ENCODE measurements at places on chromosomes 7 and 10. TPM values are rescaled to one million over a fixed set of nuclear protein-coding genes. Genes with fewer than 3 reads are reported as not detected.
A peak's percentile ranks its signal among the peaks of the same experiment; 100 is the strongest.

Gene METTL27
- 2.2 TPM for total RNA-seq

Gene MTPN
- total RNA-seq: 136 TPM

Gene SPACDR
- 3.5 TPM for total RNA-seq

Gene IL15RA
- total RNA-seq: 19.7 TPM

Gene SNX8
- total RNA-seq: 42.4 TPM

Gene FAM241B
- total RNA-seq: 6.3 TPM

Gene MPP7
- total RNA-seq: 10.9 TPM

Gene GPNMB
- 0.42 TPM for total RNA-seq

Gene CCDC172
- total RNA-seq: not detected

Gene MUC12
- 0.34 TPM for total RNA-seq

GRCh38 chr7:6477318-6477660 lies 29.5 kb upstream of the DAGLB start:
- DNase-seq: no peak

DNA sequence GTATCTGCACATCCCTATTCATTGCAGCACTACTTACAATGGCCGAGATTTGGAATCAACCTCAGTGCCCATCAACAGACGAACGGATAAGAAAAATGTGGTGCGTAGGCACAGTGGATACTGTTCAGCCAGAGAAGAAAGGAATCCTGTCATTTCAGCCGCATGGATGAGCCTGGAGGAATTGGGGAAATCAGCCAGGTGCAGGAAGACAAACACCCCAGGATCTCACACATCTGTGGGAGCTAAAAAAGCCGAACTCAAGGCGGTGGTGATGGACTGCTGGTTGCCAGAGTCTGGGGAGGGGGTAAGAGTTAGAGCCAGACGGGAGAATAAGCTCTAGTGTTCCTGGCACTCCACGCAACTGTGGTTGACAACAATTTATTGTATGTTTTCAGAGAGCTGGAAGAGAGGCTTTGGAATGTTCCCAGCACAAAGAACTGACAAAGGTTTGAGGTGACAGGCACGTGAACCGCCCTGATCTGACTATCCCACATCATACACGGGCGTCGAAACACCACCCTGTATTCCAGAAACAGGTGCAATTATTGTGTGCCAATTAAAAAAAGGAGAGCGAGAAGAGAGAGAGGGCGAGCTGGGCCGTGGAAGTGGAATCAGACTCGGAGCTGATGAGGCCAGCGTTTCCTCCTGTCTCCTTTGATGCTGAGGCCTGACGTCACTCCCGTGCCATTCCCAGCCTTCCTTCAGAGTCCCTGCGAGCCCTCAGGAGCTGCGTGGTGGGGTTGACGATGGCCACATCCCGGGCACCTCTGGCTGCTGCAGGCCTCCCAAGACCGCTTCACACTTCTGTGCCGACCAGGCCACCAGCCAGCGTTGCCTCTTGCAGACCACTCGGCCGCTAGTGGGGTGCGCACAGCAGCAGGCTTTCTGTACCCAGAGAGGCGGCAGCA lies 189.5 kb downstream of the DNAJB6 start:
- DNase-seq: no peak

DNA sequence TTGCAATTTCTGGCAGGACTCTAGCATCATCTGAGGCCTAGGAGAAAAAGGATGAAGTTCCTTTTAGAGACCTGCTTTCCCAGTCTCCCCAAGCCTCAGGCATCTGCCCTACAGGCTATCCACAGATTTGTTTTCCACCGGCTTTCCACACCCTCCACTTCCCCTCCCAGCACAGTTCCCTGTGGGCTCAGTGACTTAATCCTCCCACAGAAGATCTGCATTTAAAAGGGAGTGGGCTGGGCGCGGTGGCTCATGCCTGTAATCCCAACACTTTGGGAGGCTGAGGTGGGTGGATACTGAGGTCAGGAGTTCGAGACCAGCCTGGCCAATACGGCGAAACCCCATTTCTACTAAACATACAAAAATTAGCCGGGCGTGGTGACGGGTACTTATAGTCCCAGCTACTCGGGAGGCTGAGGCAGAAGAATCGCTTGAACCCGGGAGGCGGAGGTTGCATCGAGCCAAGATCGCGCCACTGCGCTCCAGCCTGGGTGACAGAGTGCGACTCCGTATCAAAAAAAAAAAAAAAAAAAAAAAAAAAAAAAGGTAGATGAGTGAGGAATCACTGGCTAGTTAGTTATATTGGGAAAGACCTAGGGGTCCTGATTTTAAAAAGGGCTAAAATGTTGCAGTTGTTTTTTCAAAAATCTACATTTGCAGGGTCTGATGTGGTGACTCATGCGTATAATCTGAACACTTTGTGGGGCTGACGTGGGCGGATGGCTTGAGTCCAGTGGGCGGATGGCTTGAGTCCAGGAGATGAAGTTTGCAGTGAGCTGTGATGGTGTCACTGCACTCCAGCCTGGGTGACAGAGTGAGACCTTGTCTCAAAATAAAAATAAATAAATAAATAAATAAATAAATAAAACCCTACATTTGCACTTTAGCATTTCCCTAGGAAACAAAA lies 119.5 kb downstream of the BAMBI start:
- DNase-seq: no peak

DNA sequence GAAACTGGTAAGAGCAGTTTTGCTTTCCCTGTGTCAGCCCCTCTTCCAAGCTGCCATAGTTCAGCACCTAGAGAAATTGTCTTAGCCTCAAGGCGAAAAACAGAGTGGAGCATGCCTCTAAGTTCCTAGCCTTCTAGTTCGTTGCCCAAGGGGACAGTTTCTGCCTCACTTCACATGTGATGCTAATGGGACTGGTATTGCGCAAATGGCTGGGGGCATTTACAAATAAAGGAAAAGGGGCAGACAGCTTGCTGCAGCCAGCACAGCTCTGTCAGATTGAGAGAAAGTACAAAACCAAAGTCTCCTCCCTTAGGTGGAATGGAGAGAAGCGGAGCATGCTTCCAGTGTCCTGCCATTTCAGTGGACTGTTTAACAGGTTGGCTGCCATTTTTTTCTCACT lies 567.7 kb downstream of the ETV1 start:
- DNase-seq: no peak

- no peak for DNase-seq
Observed at GRCh38 chr10:43843321-43844101, 194.8 kb upstream of the ZNF32 start.

DNA sequence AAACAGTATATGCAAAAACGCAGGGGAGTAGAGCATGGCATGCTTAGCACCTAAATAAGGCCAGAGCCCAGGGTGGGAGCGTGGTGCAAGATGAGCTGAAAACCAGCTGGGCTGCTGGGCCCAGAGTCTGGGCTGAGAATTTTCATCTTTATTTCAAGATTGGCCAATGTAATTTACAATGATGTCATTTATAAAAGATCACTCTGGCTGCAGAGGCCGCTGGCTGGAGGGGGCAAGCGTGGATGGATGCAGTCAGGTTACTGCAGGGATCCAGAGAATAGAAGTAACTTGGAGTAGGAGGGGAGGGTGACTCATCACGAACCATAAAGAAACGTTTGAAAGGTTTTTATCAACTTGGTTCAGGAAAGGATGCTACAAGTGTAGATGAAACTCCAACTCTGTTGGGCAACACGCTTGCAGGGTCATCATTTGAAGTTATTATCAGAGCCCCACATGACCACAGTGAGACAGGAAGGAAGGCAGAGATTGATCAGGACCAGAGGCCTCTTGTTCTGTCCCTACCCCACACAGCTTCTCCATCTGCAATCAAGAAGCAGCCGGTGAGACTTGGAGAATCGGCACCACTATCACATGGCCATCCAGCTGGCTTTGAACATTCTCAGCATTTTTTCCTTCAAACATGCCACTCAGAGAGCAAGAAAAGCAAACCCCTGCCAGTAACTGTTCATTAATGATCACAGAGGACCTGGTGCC lies 49.2 kb downstream of the ODAD2 start:
- no peak for DNase-seq

DNA sequence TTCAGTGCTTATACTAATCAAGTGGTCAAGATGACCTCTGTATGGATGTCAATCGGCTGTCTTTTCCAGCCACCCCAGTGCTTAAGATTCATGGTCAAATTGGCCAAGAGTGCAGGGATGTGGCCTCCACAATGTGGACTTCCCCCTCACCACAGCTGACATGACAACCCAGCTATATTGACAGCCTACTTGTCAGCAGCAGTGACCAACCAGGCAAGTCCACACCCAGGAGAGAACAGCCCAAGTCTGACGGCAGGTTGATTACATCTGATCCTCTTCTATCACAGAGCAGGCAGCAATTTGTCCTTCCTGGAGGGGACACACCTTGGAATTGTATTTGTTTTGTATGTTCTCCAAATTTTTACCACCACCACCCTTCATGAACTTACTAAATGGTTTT lies 8.2 kb upstream of the ERVW-1 start:
- no peak for DNase-seq

DNA sequence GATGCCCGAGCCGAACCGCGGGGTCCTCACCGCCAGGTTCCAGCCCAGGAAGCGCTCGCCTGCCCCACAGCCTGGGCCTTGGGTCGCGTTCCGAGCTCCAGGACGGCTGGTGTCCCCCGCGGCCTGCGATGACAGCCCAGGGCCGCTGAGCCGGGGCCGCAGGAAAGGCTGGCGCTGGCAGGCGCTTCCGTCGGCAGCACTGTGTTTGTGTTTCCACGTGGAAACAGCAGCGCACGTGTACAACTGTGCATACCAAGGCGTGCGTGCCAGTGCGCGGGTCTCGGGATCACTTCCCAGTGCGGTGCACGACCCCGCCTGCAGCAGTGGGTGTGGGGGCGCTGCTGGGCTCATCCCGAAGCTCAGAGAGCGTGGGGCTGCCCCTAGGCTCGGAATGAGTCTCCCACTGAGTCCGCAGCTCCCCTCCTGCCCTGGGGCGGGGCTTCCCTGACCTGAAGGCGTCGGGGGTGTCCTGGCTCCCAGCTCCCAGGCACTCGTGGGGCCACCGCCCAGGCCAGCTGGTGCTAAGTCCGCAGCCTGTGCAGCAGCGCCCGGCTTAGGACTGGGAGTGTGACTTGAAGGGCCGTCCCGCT lies 17.2 kb downstream of the AP5Z1 start:
- DNase-seq: peak; percentile 52

- DNase-seq: no peak
Observed at GRCh38 chr10:43012578-43012977, 64.3 kb upstream of the RET start.

- DNase-seq: no peak
Observed at GRCh38 chr7:68006619-68007018, 1010.0 kb downstream of the TYW1 start.

DNA sequence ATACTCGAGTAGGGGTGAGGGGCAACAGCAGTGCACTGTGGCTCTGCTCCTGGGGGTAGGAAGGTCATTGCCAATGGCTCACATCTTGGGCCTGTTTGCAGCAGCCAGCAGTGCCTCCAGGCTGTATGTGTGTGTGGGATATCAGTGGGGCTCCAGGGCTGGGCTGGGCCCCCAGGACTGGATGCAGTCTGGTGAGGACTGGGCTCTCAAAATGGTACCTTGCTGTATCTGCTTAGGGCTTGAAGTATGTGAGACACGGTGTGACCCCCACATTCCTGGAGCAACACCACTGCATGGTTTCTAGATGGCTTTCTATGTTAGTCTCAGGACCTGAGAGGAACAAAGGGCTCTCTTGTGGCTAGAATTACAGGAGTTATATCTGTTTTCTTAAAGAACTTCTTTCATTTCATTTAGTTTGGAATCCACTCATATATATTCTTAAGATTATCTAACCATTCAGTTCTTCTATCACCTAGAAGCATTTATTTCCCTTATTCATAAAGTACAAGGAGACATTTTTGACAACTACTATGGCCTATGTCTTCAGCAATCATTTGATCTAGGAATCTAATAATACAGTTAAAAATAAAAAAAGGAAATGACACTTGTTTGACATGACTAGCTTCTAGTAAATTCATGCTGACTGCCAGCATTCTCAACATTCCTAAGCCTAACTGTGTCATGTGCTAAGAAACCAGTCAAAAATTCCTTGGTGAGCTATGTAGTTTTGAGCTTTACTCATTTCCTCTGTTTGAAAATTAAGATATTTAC lies 443.2 kb upstream of the SEMA3A start:
- no peak for DNase-seq

DNA sequence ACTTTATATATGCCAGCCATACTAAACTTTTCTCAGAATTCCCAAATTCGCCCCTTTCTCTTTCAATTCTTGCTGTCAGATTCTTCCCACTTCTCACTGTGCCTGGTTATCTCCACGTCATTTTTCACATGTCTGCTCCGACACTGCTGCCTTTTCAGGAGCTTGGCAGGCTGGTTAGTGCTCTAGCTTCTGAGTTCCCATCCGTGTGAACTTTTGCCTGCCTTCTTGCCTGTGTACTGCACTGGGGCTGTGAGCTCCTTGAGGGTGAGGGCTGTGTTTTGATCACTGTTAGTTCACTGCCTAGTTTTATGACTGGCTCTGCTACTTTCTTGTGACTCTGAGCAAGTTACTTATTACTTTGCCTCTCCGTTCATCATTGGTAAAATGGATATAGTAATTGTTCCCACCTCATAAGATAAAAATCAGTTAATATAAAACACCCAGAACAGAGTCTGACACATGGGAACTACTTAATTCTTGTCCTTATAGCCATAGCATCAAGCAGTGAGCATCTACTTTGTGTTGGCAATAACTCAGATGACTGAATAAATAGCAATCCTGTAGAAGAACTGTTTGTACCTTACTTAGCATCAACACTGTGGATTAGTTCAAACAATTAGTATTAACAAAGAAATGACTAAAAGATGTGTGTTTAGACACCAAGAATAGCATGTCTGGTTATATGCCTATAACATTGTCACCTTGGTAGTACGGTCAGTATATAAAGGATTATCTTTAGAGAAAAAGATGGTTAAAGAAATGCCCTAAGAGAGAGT lies 5.5 kb downstream of the GSTO1 start:
- peak; percentile 37 for DNase-seq

GRCh38 chr10:95297402-95297801 lies 6.6 kb upstream of the PDLIM1 start:
- DNase-seq: no peak

DNA sequence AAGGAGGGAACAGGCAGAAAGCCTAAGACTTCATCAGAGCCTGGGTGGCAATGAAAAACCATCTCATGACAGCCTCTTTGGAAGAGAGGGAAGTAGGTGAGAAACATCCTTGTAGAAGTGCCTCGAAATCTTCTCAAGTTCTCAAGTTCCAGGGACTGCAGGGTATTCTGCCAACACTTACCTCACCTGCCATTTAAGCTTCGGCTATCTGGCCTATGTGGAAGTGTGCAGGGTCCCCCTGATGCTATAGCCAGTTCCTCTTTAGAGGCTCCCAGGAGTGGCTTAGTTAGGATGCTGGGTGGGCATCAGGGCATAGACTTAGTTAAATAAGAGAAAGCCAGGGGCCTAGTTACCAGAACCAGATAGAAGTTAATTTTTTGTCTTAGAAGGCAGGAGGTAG lies 27.0 kb downstream of the ABCC2 start:
- no peak for DNase-seq

- peak; percentile 60 for DNase-seq
Observed at GRCh38 chr10:73110345-73110849, at the start of gene NUDT13. Gene NUDT13 (plus strand): TSS chr10:73110455. CDS start chr10:73114366, 3,911 bp downstream.

- DNase-seq: peak; percentile 44
Observed at GRCh38 chr10:112519133-112519761, 72.2 kb downstream of the VTI1A start.

All from activated CD4-positive, alpha-beta T cell treated with anti-CD3 and anti-CD28 coated beads for 36 hours (primary cell).